WTC11 (cell line): ENCODE measurements at places on chromosomes 3 and 15.

DNA sequence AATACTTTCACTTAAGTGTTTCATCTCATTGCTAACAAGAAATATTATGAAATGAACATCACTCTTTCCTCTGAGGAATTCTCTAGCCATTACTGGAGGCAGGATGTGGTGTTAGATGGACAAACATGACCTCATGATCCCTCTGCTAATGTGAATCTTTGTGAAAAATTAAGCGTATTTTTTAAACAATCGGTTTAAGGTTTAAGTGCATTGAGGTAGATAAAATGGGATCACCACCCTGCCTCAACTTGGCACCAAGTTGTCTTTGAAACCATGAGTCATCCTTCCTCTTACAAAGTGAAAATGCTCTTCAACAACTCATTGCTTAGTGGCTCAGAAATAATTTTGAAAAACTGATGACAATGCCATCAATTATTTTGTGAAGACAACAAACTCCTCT is 76.0 kb upstream of the DCBLD2 start:
- DNase-seq = no peak

GRCh38 chr15:49731187-49732099 is 110.6 kb downstream of the DTWD1 start:
- no peak for DNase-seq

DNA sequence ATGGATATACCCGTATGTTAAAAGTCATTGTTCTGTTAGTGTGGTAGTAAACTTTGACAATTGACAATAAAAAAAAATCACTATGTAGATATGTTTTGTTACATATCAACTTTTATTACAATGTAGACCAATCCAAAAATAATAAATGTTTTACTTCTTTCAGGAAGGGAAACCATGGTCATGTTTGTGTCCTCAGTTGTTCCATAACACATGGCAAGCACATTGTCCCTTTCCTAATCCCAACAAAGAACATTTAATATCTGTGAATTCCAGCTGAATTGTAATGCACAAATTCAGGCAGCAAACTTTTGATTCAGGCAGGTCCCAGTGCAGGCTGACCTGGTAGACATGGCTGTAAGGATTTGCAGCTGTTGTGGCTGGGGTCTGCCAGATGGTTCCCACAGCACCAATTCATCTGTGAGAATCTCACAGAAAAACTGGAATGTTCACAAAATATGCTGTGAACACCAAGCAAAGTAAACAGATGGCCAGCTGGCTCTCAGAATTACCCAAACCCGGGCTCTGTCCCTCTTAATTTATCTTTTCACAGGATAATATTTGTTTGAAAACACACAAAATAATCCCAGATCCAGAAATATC is 1.9 kb upstream of the SPG21 start:
- no peak for DNase-seq

GRCh38 chr3:180684807-180685206 is 5.5 kb upstream of the CCDC39 start:
- no peak for DNase-seq

- no peak for DNase-seq
Measured at GRCh38 chr15:33055962-33056361, 138.6 kb downstream of the FMN1 start.

- DNase-seq = no peak
Measured at GRCh38 chr3:15753056-15753710, 44.6 kb downstream of the ANKRD28 start.

DNA sequence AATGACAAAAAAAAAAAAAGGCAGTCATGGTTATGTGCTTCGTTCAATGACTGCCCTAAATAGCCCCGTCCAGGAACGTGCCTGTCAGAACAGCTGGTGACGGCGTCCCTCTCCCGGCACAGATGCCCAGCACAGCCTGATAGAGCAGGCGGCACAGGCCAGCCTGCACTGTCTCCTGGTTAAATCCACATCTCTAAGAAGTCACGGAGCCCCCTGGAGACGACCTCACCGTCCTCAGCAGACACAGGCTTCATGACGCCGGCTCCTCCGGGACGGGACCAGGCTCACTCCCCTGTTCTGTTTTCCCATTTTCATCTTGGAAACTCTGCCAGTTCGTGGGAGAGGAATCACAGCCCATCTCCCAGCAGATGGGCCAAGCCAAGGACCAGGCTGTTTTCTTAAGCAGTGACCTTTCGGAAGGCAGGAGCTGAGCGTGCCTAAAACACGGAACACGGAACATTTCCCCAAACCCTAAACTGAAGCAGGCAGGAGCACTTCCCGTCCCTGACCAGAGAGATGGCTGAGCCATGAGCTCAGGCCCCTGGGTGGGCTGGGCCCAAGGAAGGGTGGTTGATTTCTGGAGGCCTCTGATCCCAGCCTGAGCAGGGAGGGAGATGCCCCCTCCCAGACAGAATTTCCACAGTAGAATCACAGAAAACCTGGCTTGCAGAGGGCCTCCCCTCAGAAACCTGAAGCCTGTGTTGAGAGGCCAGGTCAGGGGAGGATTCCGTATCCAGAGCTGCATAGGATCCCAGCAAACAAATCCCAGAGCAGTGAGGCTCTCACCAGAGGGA is 35.9 kb downstream of the ADCY5 start:
- no peak for DNase-seq

GRCh38 chr15:77543159-77543882 is 89.4 kb downstream of the LINGO1 start:
- DNase-seq = peak; percentile 90

- DNase-seq = no peak
Measured at GRCh38 chr3:50294492-50295403, 2.5 kb upstream of the IFRD2 start.

GRCh38 chr3:155809181-155809580 is 3.1 kb upstream of the C3orf33 start:
- DNase-seq = no peak

- no peak for DNase-seq
Measured at GRCh38 chr15:69536726-69537512, 84.3 kb downstream of the RPLP1 start.
